Right renal cortex interstitium (tissue), 3 donors: ENCODE measurements at places on chromosomes 13 and 19.

- DNase-seq, result no peak
Measured at GRCh38 chr19:3591876-3592613, 6.8 kb downstream of the GIPC3 start.

DNA sequence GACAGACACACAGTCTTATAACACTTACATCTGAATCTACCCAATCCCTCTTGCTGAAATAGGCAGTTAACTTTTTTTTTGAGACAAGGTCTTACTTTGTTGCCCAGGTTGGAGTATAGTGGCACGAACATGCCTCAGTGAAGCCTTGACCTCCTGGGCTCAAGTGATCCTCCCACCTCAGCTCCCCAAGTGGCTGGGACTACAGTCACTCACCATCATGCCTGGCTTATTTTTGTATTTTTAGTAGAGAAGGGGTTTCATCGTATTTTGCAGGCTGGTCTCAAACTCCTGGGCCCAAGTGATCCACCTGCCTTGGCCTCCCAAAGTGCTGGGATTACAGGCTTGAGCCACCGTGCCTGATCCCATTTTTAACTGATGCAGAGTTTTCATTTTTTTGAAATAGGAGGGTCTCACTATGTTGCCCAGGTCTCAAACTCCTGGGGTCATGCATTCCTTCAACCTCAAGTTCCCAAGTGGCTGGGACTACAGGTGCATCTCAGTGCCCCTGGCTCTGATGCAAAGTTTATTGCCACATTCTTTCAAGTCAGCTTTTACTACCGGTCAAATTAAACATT lies 7.6 kb downstream of the ELF1 start:
- DNase-seq, result no peak

DNA sequence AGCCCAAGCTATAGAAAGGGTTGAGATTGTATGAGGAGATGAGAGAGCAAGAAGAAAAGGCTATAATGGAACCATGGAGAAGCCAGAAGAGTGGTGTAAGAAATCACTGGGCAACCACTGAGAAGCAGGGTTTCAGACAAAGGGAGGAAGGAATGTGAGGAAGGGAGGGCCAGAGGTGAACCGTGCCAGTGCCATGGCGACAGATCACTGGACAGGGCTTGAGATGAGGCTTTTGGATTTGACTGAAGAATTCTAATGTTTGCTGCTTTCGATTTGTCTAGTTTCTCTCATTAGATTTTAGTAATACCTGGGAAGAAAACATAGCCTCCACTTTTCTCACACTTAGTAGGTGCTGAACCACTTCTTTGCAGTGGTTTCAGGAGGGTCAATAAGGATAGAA lies 6.3 kb upstream of the GPR183 start:
- no peak for DNase-seq

DNA sequence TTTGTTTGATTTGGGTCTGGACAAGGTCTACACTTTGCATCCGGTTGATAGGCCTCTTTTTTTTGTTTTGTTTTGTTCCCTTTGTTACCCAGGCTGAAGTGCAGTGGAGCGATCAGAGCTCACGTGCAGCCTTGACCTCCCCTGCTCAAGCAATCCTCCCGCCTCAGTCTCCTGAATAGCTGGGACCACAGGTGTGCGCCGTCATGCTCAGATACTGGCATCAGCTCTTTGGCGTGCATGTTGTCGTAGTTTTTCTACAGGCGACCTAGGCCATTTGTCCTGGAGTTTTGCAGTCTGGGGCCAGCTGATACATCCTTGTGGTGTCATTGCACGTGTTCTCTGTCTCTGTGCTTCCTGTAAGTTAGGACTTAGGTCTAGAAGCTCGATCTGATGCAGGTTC lies 16.3 kb downstream of the PAK4 start:
- DNase-seq, result no peak

- DNase-seq, result no peak
Measured at GRCh38 chr13:103022336-103022735, 43.9 kb downstream of the SLC10A2 start.

GRCh38 chr13:66506979-66507378 lies 723.2 kb downstream of the PCDH9 start:
- DNase-seq, result no peak

DNA sequence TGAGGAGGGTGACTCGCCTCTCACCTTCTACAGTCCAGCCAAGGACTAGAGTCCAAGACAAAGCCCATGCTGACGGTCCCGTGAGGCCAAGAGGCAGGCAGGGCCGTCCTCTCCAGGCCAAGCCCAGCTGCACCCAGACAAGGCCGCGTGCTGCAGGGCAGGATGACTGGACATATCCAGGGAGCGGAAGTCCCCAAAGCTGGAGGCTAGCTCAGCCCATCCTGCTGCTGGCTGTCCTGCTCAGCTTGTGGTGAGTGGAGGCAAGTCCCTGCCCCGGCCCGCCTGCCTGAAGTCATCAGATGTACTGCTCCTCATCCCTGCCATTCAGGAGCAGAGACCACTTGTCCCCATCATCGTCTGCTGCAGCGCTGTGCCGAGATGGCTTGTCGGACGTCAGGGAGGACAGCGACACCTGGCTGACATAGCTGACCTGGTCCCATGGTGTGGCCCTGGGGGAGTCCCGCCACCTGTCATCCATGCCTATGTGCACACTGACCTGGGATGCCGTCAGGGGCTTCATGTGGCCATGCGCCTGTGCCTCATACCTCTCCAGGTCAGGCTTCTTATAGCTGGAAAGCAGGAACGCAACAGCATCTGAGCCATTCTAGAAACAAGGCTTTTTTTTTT lies 72.8 kb downstream of the CCDC70 start:
- DNase-seq, result no peak

- DNase-seq, result no peak
Measured at GRCh38 chr19:8042900-8043299, 9.7 kb upstream of the CCL25 start.

DNA sequence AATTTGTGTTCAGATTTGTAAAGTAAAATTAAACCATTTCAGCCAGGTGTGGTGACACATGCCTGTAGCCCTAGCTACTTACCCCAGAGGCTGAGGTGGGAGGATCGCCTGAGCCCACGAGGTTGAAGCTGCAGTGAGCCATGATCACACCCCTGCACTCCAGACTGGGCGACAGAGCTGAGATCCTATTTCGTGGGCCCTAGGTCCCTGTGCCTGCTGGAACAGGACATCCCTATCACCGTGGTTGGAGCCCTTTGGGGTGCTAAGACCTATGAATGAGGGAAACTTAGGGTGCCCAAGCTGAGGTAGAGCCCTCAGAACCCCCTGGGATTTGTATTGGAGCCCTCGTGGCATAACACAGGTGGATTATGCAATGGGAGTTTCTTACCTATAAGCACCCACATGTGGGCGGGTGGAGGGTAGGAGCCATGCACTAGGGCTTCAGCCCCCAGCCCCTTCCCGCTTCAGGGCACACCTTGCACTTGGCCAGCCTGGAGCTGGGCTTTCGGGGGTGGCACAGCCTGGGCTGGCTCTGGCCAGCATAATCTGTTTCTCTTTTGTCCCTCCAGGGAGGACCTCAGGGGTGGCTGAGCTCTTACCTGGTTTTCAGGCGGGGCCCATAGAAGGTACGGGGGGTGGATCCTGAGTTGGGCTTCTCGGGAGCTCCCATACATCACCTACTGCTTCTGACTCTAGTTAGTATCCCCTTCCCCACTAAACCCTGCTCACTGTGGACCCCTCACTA lies 7.2 kb upstream of the USF2 start:
- no peak for DNase-seq

- DNase-seq, result no peak
Measured at GRCh38 chr13:51246418-51247277, 24.4 kb downstream of the FAM124A start.

GRCh38 chr19:46578450-46578849 lies 22.7 kb upstream of the CALM3 start:
- no peak for DNase-seq
